LNCaP clone FGC (cell line): ENCODE measurements at places on chromosomes 6 and 20.

GRCh38 chr20:19026121-19026878, 186.1 kb upstream of the SLC24A3 start:
- DNase-seq: no peak

- DNase-seq: no peak
Observed at GRCh38 chr6:132964101-132964867, 149.9 kb downstream of the RPS12 start.

- DNase-seq: no peak
Observed at GRCh38 chr6:165109011-165109410, 200.4 kb downstream of the C6orf118 start.

GRCh38 chr20:25464501-25465242, 57.2 kb downstream of the GINS1 start:
- no peak for DNase-seq

DNA sequence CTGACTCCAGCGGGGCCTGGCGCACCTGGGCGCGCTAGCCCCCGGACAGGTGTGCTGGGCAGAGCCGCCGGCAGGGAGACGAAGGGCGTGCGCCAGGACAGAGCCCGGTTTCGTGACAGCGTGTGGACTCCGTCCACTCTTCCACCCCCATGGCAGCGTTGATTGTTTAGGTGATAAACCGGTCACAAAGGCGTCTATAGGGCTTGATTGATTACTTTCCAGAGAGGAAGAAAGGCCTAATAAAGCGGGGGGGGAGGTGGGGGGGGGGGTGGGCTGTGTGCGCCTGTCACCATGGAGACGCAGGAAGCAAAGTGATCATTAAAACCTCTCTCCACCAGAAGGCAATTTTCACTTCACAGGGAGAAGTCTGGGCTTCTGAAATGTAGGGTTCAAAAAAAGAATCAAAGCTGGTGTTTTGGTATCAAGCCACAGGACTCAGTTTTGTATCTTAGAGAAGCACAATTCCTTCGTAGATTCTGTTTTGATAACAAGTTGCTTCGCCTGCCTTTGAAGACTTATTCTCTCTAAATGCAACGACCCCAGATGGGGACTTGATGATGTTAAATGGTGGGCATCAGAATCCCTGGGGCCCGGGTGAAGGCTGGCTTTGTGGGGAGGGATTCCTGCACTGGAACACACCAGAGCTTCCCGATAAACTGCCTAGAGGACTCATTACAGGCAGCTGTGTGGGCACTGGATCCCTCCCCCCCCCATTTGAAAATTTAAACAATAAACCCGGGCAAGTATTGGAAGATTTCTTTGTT, 1.4 kb downstream of the PHACTR3 start:
- DNase-seq: no peak

GRCh38 chr6:155158030-155158843, 105.6 kb upstream of the CLDN20 start:
- no peak for DNase-seq

DNA sequence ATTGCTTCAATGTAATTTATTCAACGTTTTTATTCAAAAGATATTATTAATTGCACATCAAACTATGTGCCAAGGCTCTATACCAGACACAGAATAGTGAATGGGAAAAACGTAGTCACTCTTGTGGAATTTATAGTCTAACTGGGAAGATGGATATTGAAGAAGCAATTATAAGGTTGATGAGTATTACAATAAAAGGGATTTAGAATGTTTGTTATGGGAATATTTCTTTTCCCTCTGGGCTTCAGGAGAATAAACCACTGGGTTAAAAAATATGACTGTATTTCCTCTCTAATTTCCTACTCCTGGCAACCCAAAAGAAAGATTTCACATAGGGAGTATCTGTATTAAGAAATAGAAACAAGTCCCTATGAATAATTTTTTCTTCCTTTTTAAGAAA, 25.1 kb upstream of the UTRN start:
- no peak for DNase-seq

- DNase-seq: no peak
Observed at GRCh38 chr6:86609549-86610388, 327.6 kb upstream of the HTR1E start.

- no peak for DNase-seq
Observed at GRCh38 chr20:23530937-23531567, 37.2 kb downstream of the CST9L start.

GRCh38 chr6:4611429-4612129, 164.6 kb upstream of the CDYL start:
- DNase-seq: no peak

DNA sequence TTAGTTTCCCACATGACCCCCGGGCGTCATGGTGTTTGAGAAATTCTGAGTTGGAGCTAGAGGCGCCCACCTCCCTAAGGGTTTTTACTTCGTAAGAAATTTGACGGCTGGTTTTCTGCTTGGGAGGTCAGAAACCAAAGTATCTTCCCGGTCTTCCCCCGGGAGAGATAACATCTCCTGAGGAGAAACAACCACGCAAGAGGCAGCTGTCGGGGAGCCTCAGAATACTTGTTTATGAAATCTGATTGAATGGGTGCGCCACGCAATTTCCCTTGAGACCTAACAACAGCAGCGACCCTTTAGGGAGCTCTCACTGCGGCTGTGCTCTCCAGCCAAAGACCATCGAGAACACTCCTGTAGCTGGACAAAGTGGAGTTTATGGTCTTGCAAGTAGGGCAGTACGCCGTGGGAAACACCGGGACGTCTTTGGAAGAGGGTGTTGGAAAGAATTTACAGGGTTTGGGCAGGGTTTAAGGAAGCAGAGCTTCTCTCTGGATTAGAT, 608 bp upstream of the EIF2S2 start:
- no peak for DNase-seq

- peak; percentile 64 for DNase-seq
Observed at GRCh38 chr20:44087051-44087856, 99.7 kb downstream of the JPH2 start.

- DNase-seq: no peak
Observed at GRCh38 chr20:38343311-38344106, 2.8 kb upstream of the LBP start.

GRCh38 chr20:60244373-60245146, 286.3 kb downstream of the CDH26 start:
- no peak for DNase-seq

DNA sequence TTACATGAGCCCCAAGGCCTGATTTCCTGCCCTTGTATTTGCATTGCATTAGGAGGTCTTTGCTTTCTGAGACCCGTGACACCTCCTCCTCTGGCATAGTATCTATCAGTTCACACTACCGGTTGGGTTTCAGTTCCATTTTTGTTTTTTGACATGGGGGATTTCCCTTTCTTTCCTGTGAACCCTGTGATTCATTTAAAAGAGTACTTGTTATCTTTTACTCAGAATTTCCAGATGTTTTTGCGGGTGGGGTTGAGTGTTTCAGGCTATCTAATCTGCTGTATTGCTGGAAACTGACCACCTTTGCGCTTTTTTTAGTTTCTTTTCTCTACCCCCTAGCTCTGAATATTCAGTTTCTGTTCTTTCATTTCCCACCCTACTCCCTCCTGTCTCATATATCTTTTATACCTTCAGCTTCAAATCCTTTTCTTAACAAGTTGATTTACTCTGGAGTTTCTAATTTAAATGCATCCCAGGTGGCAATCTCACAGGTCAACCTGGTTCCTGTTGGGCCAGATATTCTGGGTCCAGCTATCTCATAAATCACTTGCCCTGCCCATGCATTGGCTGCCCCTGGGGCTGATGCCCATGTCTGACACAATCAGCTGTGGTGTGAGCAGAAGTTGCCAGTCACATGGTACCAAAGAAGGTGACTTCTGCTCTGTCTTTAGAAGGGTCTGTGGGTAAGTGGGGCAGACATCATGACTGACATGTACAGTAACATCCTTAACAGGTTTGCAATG, 14.3 kb upstream of the NCOA3 start:
- DNase-seq: no peak

DNA sequence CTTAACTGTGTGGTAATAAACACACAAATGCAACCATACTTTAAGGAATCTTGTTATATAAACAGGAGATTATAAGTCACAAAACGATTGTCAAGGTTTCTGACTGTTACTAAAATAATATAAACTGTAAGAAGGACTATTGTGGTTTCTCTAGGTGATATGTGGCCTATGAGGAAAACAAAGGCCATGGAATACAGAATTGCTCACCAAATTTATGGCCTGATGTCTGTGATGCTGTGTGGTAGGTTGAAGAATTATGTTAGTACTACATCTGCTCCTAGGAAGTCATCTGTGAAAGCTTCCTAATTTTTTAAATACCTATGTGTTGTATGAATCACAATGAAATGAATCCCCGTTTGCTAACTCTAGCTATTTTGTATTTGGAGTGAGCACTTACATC, 875.4 kb upstream of the MAP3K7 start:
- no peak for DNase-seq

GRCh38 chr6:13528777-13529343, 41.5 kb upstream of the GFOD1 start:
- no peak for DNase-seq

- DNase-seq: no peak
Observed at GRCh38 chr6:132007474-132008190, 56.5 kb upstream of the CCN2 start.

DNA sequence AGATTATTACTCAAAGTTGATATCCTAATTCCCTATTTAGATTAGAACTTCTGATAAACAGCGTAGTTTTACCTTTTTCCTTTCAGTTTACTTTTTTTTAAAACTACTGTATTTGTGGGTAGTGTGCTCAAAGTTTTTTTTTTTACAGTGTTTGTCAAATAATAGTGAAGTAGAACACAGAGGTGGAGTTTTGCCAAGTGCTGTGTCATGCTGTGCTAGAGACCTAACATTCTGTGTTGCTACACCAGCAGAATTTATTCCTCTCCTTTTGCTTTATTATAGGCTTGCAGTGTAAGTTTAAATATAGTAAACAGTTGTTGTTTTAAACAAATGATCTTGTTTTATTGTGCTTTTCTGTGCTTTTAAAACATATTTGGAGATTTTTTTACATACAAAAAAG, 125.4 kb downstream of the HIVEP1 start:
- peak; percentile 90 for DNase-seq

DNA sequence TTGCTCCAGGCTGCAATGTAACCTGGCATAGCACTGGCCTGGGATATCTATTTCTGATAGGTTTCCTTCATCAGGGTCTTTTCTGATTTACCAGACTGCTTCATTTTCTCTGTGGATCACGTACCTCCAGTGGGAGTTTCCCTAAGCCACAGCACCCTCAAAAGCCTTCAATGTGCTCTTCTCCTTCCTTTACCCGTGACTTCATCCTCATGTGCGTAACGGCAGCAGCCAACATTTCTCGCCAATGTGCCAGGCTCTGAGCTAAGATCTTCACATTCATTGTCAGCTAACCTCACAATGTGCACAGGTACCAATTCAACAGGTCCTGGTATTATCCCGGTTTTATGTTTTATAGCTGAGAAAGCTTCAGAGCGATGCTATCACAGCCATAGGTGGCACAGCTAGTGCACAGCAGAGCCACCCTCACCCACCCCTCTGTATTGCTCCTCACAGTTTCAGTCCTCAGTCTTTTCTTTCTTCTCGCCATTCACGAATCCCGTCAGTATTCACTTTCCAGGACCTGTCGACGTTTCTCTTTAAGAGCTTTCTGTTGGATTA, 58.2 kb downstream of the TNFAIP3 start:
- no peak for DNase-seq

GRCh38 chr6:156030053-156030452, 574.4 kb upstream of the NOX3 start:
- no peak for DNase-seq

GRCh38 chr6:15897063-15897876, 231.6 kb upstream of the MYLIP start:
- DNase-seq: no peak

GRCh38 chr6:30570740-30571074, 535 bp upstream of the ABCF1 start:
- no peak for DNase-seq

GRCh38 chr20:44031001-44031574, 116.4 kb downstream of the TOX2 start:
- DNase-seq: no peak

DNA sequence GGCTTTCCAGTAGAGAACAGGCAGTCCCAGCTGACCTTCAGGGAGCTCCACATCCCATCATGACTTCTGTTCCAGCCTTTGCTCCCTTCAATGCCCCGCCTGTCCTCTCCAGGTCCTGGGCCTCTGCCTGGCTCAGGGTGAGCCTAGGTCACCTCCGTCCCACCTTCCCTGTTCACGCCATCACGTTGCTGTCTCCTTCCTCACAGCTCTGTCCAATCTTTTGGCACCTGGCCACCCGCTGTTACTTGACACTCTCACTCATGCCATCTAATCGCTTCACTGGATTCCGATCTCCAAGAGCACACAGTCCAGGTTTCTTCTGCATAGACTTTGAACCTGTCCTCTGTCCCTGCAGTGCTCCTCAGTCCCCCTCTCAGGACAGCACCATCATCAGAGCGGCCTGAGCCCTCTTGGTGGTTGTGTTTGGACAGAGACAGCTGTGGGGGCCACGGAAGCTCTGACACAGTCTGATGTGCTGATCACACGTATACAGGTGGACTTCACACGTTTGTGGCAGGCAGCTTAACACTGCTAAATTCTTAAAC, 34.7 kb upstream of the TIAM2 start:
- no peak for DNase-seq

- no peak for DNase-seq
Observed at GRCh38 chr20:22511943-22512910, 72.1 kb downstream of the FOXA2 start.

GRCh38 chr6:109050012-109050411, 44.6 kb downstream of the SESN1 start:
- no peak for DNase-seq

GRCh38 chr20:60097285-60097684, 139.1 kb downstream of the CDH26 start:
- DNase-seq: no peak

DNA sequence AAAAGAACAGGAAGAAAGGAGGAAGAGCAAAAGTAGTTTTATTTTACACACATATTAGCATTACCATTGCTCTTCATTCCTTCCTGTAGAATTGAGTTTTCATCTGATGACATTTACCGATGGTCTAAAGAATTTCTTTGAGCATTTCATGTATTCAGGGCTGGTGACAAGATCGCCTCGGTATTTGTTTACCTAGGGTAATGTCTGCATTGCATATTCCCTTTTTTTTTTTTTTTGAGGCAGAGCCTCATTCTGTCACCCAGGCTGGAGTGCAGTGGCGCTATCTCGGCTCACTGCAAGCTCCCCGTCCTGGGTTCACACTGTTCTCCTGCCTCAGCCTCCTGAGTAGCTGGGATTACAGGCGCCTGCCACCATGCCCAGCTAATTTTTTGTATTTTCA, 19.3 kb downstream of the RAB22A start:
- no peak for DNase-seq

DNA sequence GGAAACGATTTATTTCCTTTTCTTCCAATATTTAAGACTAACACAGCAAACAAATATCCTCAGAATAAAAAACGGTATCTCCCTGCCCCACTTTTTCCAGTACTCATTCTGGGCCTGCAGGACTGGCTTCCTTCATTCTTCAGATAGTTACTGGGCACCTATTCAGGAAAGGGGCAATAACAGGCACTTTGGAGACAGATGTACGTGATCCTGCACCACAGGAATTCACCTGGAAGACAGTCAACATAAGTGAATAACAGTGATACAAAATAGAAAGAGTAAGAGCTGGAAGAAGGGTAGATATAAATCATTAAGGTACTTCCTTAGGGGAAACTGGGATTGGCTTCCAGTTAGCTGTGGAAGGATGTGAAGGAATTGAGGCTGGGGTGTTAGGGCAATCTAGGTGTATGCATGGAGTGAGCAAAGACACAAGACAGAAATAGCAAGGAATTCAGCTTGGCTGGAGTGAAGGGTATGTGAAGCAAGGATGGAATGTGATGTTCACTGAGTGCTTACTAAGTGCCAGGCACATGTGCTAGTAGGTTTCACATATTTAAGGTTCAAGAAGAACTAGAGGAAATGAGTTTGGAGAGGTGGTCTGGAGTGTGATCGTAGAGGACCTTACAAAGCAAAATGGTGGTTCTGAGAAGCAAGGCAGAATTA, 49.3 kb upstream of the FAM83C start:
- no peak for DNase-seq
